Cortex of kidney (tissue), 1 donor: ENCODE measurements at places on chromosomes 11 and 22.

DNA sequence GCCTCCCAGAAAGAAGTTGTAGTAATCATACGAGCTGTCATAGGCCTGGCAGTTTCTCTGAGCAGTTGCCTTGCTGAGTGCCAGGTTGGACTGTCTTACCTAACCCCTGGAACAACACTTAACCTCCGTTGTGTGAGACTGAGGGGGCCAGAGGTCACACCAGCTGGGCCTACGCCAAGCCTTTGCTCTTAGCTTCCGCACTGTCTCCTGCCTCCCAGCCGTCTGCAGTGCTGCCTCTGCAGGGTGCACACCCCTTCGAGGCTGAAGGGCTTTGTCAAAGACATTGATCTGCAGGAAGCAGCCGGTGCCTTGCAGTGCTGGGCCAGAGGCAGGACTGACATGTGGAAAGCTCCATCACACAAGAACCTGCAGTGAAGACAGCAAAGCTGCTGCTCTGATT, 16.7 kb downstream of the TAB1 start:
- DNase-seq = no peak

DNA sequence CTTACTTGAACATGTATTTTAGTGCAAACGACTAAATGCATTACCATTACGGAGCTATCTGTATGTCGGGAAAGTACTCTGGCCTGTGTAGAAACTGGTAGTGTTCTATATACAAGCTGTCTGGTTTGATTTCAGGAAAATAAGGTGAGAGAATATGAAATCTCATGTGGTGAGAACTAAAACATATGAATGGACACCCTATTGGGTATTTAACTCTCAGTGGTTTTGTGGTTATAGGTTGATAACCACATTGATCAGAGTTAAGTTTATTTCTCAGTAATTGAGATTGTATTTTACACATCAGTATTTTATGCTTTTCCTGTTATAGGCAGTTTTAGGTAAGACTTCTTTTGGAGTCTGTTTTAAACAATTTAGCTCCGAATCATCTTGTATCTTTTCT, 10.4 kb downstream of the ANO5 start:
- no peak for DNase-seq

GRCh38 chr11:37026326-37026725, 428.3 kb upstream of the RAG2 start:
- no peak for DNase-seq

DNA sequence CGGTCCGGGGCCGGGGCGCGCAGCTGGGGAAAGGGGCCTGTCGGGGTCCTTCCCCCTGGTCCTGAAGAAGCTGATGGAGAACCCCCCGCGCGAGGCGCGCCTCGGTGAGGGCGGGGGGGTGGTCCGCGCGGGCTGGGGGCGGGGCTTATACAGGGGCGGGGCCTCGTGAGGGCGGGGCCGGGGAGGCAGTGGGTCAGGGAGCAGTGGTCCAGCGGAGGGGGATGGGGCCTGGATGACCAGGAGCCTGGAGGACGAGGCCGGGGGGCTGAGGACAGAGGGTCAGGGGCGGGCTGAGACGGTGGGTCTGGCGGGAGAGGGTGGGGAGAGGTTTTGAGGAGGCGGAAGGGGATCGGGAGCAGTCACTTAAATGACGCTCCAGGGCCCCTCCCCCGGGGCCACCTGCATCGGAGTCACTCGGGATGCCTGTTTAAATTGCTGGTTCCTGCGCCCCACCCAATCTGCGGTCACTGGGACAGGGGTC, 396 bp downstream of the TEF start:
- DNase-seq = no peak
